ENCODE measurements at places on chromosomes 3 and 15. TPM values are rescaled to one million over a fixed set of nuclear protein-coding genes. Genes with fewer than 3 reads are reported as not detected.
A peak's percentile ranks its signal among the peaks of the same experiment; 100 is the strongest.

DNA sequence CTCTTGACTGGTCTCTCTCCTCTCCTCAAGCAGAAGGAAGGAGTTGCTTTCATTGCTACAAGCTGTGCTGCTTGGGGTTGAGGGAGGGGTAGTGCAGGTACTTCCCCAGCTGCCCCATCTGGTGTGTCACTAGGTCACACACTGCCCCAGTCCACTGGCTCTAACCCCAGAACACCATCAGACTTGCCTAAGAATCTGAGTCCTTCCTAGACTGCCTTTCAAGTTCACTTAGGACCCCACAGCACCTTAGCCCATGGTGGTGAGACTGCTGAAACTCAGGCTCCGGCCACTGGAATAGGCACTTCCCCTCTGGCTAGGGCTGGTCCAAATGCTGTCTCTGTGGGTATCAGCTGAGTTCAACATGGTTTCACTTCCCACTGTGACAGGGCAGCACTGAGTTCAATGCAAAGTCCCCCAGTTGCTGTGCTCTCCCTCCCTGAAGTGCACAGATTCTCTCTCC, 279.7 kb upstream of the GOLGA6L4 start:
- no peak for DNase-seq

GRCh38 chr3:67325231-67325630, 327.1 kb downstream of the KBTBD8 start:
- DNase-seq = no peak

GRCh38 chr15:49265911-49266310, 95.9 kb downstream of the GALK2 start:
- no peak for DNase-seq

GRCh38 chr15:76932135-76932966, 802 bp downstream of the RCN2 start:
- DNase-seq = peak; percentile 19

GRCh38 chr3:10387881-10388609, 67.1 kb upstream of the SEC13 start:
- DNase-seq = no peak

DNA sequence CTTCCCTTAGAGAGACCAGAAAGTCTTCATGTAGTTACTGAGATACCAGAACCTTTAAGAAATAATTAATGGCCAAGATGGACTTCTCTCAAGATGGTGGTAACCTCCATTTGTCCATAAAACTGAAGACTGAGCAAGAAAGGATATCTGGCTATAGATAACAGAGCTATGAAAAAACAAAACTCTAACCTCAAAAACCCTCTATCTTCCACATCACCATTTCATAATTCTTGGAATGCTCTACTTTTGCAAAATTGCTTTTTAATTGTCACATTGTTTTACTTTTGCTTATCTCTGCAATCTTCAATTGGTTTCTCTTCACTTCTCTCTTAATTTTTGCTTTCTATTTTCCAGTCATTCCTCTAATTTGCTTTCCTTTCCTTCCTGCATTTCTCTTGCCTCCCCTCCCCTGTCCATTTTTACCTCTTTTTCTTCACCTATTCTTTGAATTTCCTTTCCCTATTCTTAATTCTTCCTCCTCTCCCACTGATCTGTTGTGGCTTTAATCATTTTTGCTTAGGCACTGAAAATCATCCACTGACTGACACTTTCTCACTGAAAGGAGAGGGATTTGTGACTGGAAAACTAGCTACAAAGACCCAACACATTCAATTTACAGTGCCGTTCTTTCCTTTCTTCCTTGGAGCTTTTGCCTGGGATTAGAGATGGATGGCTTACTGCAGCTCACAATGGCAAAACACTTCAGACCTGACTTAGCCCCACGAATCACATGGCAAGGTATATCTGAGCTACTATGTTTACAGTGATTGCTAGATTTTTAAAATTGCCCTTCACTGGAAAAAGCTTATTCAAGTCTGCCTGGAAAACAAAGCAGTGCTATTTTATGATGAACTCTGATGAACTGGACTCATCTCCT, 242.8 kb downstream of the CHST2 start:
- no peak for DNase-seq

- DNase-seq = no peak
Measured at GRCh38 chr15:60471314-60471713, 7.6 kb downstream of the ICE2 start.

- no peak for DNase-seq
Measured at GRCh38 chr3:46283881-46284450, 41.7 kb downstream of the CCR3 start.

DNA sequence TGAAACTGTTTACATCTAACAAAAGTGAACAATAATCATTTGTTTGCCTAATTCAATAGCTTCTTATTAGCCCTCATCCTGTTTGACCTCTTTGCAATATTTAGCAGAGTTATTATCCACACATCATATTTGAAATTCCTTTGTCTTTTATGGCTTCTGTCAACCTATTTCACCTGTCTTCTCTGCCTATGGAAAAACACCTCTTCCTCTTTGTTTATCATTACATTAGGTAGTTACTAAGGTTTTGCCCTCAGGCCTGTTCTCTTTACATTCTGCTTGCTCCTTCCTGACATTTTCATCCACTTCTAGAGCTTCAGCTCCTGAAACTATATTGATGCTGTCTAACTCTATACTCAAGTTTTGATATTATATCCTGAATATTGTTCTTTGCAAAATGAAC, 183.0 kb downstream of the SUCNR1 start:
- no peak for DNase-seq

DNA sequence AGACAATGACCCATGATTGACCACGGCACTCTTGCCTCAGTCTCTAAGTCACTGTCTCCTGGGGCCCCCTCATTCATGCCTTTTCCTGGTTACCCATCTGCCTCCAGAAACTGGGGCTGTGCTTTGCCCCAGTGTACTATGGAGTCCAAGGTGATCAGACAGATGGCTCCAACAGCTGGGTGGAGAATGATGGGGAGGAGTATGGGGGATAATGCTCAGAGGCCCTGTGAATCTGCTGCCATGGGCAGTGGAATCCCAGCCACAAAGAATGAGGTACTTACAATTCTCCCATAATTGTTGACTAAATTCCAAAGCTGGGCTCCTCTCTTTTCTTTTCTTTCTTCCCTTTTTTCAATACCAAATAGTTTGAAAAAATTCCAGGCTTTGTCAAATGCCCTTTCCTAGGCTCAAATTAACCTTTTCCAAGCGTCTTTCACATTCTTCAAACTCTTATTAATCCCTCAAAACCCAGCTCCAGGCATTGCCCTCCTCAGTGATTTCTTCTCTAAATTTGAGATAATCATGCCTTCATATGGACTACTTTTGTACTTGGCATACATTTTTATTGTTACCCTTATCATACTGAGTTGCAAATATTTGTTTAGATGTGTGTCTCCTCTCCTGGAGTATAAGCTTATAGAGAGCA, 148.5 kb upstream of the ICE2 start:
- DNase-seq = no peak

- DNase-seq = no peak
Measured at GRCh38 chr3:171797265-171797679, 13.0 kb downstream of the PLD1 start.

DNA sequence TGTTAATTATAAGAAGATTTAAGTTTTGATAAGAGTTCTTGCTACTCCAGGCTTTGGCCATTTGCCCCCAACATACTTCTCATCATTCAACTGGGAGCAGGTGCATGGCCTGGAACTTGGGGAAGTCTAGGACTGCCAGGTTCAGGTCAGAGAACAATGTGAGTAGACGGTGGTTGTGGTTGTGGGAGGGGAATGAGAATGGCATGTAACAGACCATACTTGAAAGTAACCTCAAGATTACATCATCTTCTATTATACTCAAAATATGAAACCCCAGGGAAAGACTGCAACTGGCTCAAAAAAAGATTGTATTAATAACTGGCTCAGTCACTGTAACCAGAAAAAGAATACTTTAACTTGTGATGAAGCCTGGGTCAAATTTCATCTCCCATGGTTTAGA, 364.9 kb upstream of the DPPA4 start:
- no peak for DNase-seq

DNA sequence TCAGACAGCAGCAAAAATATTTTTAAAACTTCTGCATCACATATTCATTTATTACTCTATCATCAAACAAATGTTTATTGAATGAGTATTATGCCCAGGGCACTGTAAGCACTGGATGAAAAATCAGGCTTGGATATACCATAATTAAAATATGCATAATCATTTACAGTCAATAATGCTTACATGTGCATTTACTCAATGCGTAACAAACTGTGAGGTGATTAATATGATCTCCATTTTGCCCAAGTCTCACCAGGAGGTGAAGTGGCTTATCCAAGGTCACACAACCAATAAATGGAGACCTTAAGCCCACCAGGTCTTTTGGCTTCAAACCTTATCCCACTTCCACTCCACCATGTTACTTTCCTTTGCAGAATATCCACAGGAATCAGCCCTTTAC, 117.3 kb upstream of the SLC24A5 start:
- DNase-seq = no peak

GRCh38 chr3:20240154-20240883, 54.3 kb upstream of the SGO1 start:
- no peak for DNase-seq

DNA sequence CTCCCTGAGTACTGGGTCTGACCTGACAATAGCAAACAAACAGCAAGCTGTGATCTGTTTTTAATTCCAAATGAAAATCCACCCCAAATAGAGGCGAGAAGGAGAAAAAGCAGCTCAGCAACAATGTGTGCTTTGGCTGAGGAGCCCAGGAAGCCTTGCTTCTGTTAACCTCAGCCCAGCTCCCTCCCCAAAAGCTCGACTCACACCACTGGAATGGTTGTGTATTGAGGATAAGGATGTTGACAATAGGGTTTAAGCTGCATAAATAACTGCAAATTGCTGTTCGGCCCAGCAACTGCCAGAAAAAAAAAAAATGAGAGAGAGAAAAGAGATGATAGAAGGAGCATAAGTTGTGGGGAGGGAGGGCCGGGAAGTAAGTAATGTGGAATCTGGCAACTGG, 104.0 kb upstream of the TBC1D5 start:
- no peak for DNase-seq

GRCh38 chr3:52014613-52015012, 18.9 kb upstream of the RPL29 start:
- DNase-seq = no peak

Gene DISP2
- polyA plus RNA-seq = 1.4 TPM

Gene FETUB
- not detected for polyA plus RNA-seq

Gene EPB42
- polyA plus RNA-seq = 2.5 TPM

Gene SEMA3G
- 18.7 TPM for polyA plus RNA-seq

Gene UBAP1L
- 6.4 TPM for polyA plus RNA-seq

Gene IL5RA
- not detected for polyA plus RNA-seq

Gene ATP13A4
- 0.72 TPM for polyA plus RNA-seq

Gene UBA3
- 38.7 TPM for polyA plus RNA-seq

Gene MST1R
- 4.4 TPM for polyA plus RNA-seq

Gene CAMP
- polyA plus RNA-seq = 0.98 TPM

Gene CFAP161
- polyA plus RNA-seq = 0.32 TPM

Gene PRTG
- polyA plus RNA-seq = 2.3 TPM

Gene LMCD1
- 186 TPM for polyA plus RNA-seq

Gene EIF4E3
- polyA plus RNA-seq = 9.3 TPM

Gene MUC20
- polyA plus RNA-seq = 6.6 TPM

Gene SERPINI2
- 0.36 TPM for polyA plus RNA-seq
